ENCODE measurements at places on chromosomes 7 and 10.
A peak's percentile ranks its signal among the peaks of the same experiment; 100 is the strongest.

GRCh38 chr10:85995791-85996190 is 370.8 kb downstream of the GRID1 start:
- peak; percentile 20 for DNase-seq

DNA sequence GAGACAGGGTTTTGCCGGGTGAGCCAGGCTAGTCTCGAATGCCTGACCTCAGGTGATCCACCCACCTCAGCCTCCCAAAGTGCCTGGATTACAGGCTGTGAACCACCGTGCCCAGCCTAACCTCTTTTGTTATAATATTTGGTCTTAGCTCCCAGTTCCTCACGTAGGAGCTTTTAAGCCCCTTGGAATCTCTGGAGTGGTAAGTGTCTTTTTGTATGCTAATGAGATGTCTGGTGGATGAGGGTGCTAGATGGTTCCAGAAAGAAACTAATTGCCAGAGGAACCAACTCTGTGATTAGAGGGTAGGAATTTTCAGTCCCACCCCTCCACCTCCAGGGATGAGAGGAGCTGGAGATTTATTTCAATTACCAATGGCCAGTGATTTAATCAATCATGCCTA is 5.3 kb upstream of the ARPC1A start:
- DNase-seq, result no peak

DNA sequence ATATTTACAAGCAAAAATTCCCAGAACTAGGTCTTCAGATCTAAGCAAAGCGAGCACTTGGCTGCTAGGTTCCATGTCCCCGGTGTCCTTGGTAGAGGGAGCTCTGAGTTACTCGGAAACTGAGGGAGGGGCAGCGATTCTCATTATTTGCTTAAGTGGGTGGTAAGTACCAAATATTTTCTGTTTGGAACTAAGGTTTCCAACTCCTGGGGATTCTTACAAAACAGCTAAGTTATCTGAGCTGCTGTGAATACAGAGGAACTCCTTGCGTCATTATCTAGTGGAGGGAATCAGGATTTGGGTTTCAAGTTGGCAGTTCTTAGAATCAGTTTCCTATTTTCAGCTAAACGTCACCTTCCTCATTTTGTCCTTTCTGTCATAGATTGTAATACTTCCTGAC is 76.8 kb upstream of the IKZF1 start:
- DNase-seq, result peak; percentile 10

DNA sequence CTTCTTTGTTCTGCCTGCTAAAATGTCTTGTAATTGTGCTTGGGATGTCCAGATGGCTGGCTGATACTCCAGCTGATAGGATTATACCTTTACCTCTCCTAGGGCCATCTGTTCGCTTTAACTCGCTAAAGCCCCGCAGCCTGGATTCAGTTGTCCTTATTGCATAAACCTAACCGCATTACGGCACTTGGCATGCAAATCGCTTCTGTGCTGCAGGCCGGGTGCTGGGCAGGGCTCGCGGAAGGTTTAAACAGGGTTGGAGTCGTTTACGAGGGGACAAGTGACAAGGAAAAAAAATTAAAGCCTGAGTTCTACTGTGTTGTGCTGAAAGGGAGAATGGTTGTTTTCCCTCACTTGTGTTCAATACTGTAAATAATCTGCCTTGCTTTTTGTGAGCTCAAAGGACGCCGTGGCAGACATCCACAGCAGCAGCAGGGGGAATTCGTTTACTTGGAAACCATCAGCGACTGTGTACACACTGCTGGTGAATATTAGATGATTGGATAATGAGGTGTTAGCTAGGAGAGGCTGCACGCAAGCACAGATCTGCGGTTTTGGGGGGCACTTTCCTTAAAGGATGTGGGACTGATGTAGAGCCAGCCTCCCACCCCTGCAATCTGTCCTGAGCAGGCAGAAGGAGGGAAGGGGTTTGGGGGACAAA is 93.0 kb downstream of the EBF3 start:
- DNase-seq, result no peak

DNA sequence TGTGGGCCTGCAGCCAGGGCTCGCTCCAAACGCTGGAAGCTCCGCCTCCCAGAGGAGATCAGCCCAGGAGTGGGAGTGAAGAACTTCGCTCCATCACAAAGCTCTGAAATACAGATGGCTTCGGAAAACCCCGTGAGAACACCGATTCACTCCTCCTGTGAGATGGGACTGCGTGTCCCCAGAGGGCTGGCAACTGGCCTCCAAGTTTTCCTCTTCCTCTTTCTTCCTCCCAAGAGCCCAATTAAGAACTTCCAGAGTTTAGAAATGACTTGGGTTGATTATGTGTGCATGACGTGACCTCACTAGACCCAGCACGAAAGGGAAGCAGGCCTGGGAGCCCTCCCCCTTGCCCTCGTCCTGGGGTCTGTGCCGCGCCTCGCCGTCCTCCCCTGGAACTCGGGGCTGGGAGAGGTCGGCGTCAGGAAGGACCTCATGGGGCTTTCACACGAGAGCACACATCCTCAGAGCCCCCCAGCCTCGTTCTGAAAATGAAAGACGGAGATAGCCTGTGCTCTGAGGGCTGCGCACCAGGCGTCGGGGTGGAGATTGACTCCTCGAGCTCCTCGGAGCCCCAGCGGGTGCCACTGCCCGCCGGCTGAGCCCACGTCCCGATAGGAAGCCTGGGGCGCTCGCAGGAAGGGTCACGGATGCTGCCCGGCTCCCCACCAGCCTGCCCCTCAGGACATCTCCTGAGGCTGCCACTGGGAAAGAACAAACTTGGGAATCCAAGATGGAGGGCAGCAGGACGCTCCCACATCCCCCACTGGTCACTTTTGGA is 37.8 kb downstream of the PTPRN2 start:
- DNase-seq, result no peak

DNA sequence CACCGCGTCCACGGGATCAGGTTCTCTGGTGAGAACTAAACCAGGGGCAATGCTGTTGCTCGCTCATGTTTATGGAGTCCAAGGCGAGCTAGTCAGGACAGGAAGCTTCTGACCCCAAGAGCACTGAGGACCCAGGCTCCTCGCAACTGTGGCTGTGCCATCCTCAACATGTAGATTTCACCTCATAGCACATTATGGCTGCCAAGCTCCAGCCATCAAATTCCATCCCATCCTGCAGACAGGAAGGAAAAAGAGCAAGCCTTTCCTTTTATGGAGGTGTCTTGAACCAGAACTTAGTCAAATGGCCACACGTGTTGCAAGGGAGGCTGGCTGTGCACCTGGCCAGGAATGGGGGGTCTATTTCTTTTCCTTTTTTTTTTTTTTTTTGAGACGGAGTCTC is 16.1 kb upstream of the NKX6-2 start:
- DNase-seq, result no peak

DNA sequence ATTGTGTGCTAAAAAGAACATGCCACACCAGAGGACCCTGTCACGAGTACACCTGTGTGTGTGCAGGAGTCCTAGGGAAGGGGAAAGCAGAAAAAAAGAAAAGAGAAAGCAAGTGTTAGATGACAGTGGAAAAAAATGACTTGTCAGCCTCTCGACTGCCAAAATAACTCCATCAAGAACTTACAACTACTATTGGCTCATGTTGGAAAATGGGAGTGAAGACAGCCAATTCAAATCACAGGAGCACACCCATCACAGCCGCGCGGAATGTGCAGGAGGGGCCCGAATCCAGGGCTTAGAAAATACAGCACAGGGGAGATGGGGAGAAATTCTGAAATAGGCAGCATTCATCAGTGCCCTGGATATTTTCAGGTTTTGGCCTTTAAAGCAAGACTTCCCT is 38.1 kb upstream of the FOXI2 start:
- no peak for DNase-seq

- DNase-seq, result no peak
Measured at GRCh38 chr10:11245510-11245909, 227.8 kb downstream of the CELF2 start.

- no peak for DNase-seq
Measured at GRCh38 chr10:73218431-73219191, 28.4 kb downstream of the DNAJC9 start.

GRCh38 chr10:59240582-59241183 is 64.2 kb downstream of the PHYHIPL start:
- no peak for DNase-seq

- DNase-seq, result no peak
Measured at GRCh38 chr7:142168746-142169145, 57.2 kb downstream of the MGAM2 start.

GRCh38 chr10:88260329-88261051 is 322.6 kb downstream of the RNLS start:
- DNase-seq, result no peak

DNA sequence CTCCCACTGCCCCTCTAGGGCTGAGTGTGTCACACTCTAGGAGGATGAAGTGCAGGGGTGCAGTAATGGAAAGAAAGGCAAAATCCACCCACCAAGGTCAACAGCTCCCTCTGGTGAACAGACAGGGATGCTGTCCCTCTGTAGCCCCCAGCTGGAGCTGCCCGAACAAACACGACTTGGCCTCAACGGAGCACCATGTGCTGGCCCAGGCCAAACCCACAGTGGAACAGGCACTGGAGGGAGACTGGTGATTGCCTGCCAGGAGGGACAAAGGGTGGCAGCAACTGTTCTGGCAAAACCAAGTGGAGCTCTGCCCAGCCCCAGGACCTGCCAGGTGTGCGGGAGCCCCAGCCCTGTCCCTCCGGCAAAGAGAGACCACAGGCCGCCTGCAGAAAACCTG is 20.7 kb downstream of the PDIA4 start:
- DNase-seq, result no peak

- no peak for DNase-seq
Measured at GRCh38 chr10:58063861-58064480, 203.7 kb downstream of the IPMK start.

- no peak for DNase-seq
Measured at GRCh38 chr10:79405221-79405994, 40.0 kb downstream of the ZCCHC24 start.

DNA sequence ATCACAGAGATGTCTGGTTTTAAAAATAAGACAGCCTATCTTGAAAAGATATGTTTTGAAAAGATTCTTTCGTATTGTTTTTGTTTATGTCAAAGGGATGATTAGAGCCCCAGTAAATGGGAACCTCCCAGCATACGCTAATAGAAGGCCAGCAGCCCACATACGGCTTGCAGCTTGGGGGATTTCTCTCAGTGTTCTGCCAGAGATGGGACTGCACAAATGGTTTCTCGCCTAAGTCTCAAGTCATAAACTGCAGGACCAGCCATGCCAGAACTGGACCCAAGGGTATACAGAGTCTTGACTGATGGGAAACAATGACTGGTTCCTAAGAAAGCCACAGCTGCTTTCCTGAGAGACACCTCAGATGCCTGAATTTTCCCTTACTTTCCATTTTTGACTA is 306.9 kb upstream of the DGKB start:
- no peak for DNase-seq

DNA sequence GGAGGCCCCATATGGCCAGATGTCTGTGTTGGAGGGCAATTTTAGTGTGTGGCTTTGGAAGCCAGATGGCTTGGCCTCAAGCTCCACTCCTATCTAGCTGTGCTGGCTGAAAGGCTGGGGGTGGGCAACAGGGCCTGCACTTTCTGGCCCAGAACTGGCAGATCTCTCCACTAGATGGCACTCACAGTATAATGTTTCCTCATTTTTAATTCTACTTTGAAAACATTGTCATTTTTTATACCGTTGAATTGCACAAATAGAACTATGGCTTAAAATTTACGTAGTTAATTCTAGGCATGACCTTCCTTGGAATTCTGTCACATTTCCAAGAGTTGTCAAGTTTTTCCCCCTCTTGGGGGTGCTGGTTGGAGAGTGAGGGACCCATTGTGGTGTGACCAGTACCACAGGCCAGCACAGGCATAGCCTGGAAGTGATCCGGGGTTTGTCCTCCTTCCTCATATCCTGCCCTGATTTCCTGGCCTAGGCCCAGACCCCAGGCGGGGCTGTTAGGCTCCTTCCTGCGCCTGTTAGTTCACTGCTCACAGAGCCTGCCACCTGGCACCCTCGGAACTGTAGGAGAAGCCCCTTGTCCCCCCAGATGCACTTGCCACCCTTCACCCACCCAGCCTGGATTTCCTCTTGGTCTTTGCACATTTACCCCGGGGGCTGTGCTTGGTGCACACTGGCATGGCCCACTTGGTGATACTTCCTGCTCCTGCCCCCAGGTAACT is 52.8 kb downstream of the ARHGAP22 start:
- peak; percentile 69 for DNase-seq

DNA sequence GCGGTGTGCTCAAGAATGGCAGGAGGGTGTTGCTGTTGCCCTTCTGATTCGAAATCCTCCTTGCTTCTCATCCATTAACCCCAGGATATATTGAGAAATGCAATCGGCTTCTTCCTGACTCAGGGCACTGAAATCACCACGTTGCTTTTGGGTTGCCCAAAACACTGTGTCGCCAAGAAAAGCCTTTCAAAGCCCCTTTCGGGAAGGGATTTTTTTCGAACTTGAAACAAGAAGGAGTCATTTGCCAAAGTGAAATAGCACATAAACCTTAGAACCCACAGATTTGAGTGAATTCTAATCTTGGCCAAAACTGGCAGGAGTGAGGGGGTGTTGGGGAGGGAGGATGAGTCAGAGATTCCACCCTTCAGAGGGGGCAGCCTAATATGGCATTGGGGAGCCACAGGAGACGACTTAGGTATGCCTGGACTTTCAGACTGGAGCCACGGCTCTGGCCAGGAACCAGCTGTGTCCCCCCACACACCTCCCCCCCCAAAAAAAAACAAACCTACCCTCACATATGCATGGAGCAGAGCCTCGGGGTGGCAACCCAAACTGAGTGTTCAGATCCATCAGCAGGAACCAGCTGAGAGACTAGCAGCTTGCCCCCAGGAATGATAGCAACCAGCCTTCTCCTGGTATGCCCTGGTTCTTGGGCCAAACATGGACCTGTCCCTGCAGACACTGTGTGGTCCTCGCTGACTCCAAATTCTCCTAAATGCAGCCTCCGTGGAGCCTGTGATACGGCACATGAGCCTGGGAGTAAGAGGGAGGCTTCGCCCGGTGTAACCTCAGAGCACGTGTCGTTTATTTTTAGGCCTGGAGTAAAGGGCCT is 138.4 kb downstream of the FGFR2 start:
- no peak for DNase-seq

- peak; percentile 45 for DNase-seq
Measured at GRCh38 chr7:75054744-75055143, 18.9 kb downstream of the RCC1L start.
